ENCODE measurements at places on chromosomes 2 and 18.

GRCh38 chr2:20094955-20095354 lies 43.5 kb upstream of the LAPTM4A start:
- no peak for DNase-seq

DNA sequence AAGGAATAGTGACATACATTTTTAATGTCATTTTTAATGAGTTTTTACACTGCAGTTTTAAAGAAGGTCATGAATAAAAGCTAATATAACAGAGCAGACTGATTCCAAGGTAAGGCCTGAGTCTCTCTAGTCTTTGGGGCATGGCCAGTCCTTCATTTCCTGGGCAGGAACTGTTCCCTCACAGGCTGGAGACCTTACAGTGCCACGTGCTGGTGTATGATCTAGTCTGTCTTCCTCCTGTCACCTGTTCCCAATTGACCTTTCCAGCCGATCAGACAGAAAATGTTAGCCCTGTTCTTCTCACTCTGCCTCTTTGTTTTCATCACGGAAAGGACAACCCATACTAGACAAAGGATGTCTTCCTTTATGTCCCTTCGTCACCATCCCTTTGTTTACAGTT lies 33.6 kb downstream of the ZCCHC2 start:
- no peak for DNase-seq

GRCh38 chr2:101986804-101987740 lies 4.7 kb upstream of the IL1R2 start:
- DNase-seq: no peak

- peak; percentile 33 for DNase-seq
Measured at GRCh38 chr2:206443735-206444527, 599 bp downstream of the ADAM23 start.

DNA sequence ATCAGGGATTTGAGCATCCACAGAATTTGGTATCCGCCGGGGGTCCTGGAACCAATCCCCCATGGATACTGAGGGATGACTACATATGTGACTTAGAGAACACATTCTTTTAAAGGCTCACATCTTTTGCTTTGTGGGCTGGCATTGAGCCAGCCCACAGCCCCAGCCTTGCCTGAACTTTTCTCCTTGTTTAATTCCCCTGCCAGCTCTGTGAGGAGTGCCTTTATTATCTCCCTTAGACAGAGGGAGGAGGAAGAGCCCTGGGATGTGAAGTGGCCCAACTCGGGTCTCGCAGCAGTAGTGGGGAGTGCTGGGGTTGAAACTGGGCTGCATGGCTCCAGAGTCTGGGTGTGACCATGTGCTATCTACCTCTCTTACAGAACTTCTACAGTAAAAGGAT lies 7.6 kb downstream of the TTC39C start:
- DNase-seq: no peak

DNA sequence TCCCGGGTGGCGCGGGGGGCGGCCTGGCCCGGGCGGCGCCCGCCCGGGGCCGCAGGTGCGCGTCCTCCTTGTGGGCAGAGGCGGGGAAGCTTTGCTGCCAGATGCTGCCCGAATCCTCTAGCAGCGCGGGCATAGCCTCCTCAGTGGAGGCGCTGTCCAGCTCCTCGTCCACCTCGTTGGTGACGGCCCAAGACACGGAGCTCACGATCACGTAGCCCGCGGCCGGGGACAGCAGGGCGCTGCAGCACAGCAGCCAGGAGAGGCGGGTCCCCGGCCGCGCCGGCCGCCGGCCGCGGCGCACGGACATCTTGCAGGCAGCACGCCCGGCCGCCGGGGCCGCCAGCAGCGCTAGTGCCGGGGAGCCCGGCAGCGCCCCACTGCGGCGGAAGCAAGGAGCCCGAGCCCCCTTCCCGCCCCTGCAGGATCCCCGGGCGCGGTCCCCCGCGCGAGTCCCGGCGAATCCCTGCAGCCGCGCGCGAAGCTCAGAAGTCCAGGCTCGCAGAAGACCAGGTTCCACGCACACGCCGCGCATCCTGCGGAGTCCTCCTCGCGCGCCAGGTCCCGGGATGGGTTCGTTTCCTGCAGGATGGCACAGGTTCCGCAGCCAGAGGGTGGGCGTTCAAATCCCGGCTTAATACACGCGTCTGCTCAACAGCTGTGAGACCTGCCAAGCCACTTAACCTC lies at the start of gene CREG2:
Gene CREG2 (minus strand): TSS at position 353 of the 684 bp plus-strand sequence. CDS start 46 bp downstream, at position 307.
- peak; percentile 70 for DNase-seq

GRCh38 chr2:10253596-10254372 lies 48.9 kb upstream of the HPCAL1 start:
- DNase-seq: peak; percentile 26

Data from left hindlimb (tissue), 1 donor.